ENCODE measurements at places on chromosomes 16 and 17.

DNA sequence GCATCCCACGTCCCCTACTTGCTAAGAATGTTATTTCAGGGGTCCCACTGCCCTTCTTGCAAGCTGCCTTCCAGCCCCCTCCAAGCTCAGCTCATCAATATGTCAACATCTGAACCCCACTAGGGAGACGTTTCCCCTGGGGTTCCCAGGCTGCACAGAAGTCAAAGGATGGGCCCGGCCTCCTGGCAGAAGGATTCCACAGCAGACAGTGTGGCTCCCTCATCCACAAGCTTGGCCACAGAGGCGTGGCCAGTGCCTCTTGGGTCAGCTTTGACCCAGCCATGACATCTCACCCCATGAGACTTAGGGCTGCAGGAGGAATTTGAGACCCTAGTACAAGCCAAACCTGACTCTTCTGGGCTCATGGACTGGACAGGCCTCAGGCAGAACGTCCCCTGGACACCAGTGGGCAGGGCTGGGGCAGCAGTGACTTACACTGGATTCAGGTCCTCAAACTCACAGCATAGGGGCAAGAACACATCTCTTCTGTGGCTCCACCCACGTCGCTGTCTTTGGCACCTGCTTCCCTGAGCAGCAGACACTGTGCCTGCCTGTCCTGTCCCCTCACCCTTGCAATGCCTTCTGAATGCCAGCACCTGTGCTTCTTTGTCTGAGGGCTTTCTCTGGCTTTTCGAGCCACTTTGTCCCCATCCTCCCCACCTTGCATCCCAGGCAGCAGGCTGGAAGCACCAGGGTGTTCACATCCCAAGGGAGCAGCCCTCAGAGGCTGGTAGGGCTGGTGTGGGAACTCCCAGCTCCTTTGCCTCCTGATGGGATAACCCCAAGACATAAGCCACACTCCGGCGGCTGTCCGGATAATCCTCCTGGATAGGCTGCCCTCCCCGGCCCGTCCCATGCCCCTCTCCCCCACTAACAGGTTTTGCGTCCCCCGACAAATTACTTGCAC lies 56.0 kb upstream of the ENPP7 start:
- no peak for DNase-seq

DNA sequence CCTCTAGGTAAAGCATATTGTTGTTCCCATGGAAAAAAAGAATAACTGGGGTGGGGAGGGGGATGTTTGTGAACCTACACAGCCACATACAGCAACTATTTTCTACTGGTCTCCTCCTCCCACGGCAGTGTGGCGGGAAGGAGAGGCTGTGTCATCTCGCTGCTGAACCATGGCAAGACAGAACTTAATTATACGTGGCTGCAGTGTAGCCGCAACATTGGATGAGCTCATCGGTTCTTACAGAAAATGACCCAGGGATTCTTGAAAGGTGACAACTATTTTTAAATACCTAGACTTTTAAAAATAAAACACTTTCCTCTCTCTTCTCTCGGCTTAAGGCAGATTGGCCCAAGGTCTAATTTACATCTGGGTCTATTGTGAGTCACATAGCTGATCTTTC lies 19.8 kb upstream of the TEKT3 start:
- no peak for DNase-seq

DNA sequence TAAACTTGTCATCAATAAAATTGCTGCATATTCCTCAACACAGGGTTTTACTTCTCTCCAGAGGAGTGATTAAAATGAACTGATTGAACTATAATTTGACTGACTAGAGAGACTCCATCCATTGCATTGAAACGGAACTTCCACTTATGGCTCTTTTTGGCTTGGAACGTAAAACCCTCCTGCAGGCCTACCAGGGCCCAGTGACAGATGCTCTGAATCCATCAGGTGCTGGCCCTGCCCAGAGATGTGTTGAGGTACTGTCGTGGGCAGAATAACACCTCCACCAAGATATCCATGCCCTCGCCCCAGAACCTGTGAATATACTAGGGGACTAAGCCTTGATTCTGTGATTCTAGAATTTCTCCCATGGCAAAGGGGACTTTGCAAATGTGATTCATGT lies 45.4 kb downstream of the CBLN1 start:
- no peak for DNase-seq

DNA sequence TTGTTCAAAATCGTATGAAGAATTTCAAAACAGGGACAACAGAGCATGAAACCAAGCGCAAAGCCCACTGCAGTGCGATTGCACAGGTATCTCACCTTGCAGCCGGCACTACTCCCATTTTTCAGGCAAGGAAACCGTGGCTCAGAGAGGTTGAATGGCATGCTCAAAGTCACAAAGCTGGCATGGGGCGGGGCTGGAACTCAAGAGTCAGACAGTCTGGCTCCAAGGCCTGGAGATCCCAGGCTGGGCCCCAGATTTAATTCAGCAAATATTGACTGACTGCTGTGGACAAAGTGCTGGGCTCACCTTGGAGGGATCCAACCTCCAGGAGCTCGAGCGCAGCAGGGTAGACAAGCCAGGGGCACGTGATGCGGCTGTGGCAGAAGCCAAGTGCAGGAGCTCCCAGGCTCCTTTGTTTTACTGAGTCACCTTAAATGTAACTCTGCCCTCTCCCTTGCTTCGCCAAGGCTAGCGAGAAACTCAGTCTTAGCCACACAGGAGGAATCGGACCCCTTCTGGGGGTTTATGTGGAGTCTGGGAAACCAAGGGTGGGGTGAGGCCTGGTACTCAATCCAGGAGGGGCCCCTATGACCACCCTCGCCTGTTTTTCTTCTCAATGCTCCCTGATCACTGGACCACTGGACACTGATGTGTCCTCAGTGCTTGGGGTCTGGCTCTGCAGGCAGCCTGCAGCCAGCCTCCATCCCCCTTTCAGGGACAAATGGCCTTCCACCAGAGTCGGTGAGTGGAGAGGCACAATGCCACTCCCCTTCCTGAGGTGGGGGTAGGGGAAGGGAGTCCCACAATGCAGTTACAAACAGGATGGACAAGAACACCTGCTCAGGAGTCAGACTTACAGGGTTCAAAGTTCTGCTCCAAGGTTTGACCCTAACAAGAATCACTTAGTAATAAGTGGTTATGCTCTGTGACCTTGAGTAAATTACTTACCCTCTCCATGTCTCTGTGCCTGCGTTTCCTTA lies 3.9 kb upstream of the SPATA20 start:
- DNase-seq, result no peak

GRCh38 chr17:58378733-58379510 lies 26.9 kb upstream of the SUPT4H1 start:
- no peak for DNase-seq

DNA sequence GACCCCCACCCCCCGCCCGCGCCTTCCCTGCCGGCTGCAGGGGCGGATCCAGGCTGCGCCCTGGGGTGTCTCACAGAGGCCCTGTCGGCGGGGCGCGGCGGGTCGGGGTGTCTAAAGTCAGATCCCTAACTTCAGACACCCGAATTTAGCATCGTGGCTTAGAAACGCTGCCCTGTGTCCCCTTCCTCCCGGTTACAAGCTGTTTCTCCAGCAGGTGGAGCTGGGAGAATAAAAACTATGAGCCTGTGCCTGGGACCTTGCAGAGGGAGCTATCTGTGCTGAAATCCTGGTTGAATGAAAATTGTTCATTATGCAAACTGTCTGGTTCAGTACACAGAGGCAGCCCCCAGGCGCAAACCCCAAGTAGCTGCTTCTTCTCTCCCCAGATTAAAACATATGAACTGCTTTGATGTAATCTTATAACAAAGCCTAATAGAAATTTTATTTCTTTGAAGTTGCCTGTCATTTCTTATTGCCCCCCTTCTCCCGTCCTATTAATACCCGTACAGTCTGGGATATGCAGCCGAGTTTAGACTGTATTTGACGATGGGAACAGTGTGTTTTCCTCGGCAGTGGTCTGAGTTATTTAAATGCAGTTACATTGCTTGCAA lies 79.0 kb downstream of the RPA1 start:
- DNase-seq, result peak; percentile 27

GRCh38 chr17:57810721-57811637 lies 38.9 kb downstream of the MRPS23 start:
- no peak for DNase-seq

DNA sequence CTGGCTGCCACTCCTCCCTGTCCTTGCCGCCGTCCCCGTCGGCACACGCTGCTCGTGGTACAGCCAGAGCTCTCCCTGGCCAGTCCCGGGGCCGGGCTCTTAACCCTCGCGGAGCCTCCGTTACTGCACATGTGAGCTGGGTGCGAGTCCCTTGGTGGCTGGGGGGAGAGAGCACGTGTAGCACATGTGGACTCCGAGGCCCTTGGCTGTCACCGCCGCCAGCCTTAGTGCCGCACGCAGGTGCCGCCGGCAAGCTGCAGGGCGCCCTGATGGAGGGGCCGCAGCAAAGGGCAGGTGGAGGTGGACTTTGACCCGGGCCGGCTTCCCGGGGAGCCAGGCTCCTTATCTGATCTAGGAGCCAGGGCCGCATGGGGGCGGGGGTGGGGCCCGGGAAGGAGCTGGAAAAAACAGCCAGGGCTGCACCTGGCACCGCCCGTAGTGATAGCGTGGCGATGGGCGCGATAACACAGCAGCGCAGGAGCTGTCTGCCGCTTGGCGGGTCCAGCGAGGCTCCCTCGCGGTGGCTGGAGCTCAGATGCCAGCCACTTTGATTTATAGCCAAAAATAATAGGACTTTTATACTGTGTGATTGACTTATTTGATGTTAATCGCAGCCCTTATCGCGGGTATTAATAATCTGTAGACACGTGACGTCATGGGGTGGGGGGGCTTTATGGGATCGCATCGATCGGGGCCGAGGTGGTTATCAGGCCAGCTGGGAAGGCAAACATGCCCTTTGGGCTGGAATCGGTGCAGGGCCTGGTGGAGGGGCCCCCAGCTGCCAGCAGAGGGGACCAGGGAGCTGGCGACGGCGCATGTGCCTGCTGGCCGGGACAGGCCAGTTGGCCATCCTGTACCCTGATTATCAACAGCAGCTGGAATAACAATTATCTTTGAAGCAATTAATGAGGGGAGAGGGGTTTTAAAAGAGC lies 35.1 kb downstream of the ZFPM1 start:
- DNase-seq, result no peak

All from amygdala (tissue), 56 donors.